ENCODE measurements at places on chromosomes 5 and 9. TPM values are rescaled to one million over a fixed set of nuclear protein-coding genes. Genes with fewer than 3 reads are reported as not detected.

BARHL1 gene
- not detected for total RNA-seq

EDIL3 gene
- not detected for total RNA-seq

C9orf153 gene
- 0.25 TPM for total RNA-seq

CRHBP gene
- total RNA-seq = 0.27 TPM

ACOT12 gene
- total RNA-seq = not detected

DNA sequence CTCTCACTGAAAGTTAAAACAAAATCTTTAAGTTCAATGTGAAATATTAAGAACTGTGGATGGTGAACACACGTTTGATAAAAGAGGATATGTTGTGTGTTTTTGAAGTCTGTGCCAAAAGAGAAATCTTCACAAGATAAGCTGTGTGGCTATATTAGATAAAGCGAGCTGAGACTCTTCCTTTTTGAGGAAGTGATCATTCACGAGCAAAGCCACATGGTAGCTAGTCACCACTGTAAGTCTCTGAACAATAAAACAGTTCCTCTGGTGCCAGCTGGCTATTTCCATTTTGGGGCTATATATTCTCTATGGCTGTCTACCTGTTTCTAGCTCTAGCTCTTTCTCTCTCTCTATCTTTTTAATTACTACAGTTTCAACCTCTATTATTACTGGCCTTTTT lies 1849.2 kb upstream of the C9orf72 start:
- no peak for DNase-seq

- no peak for DNase-seq
Observed at GRCh38 chr5:145859897-145860296, 12.9 kb downstream of the GRXCR2 start.

- no peak for DNase-seq
Observed at GRCh38 chr5:172541773-172542136, 87.4 kb upstream of the SH3PXD2B start.

DNA sequence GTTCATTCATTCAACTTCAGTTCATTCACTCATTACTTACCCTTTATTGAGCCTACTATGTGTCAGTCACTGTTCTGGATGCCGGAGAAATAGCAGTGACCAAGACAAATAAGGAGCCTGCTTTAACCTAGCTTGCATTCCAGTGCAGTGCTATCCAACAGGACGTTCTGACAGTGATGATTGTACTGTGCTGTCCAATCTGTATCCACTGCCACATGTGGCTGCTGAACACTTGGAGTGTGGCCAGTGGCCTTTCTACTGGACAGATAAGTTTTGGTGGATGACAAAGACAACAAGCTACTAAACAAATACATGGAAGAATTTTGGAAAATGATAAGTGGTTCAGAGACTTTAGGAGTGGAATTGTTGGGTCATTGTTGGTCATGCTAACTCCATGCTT lies 33.6 kb downstream of the SUB1 start:
- DNase-seq = no peak

- no peak for DNase-seq
Observed at GRCh38 chr9:33154371-33154770, 12.8 kb downstream of the B4GALT1 start.

Measured in activated CD4-positive, alpha-beta T cell treated with anti-CD3 and anti-CD28 coated beads for 36 hours (primary cell).